ENCODE measurements at places on chromosomes 5 and 9. TPM values are rescaled to one million over a fixed set of nuclear protein-coding genes. Genes with fewer than 3 reads are reported as not detected.

Gene MLANA
- not detected for total RNA-seq

Gene OR1Q1
- total RNA-seq: 0.35 TPM

Gene FCN2
- not detected for total RNA-seq

Gene SPINK4
- not detected for total RNA-seq
